ENCODE measurements at places on chromosomes 6 and 20.

GRCh38 chr6:14422917-14423316 is 305.3 kb downstream of the CD83 start:
- DNase-seq, result no peak

GRCh38 chr20:50427719-50428083 is 82.5 kb upstream of the PTPN1 start:
- DNase-seq, result no peak

DNA sequence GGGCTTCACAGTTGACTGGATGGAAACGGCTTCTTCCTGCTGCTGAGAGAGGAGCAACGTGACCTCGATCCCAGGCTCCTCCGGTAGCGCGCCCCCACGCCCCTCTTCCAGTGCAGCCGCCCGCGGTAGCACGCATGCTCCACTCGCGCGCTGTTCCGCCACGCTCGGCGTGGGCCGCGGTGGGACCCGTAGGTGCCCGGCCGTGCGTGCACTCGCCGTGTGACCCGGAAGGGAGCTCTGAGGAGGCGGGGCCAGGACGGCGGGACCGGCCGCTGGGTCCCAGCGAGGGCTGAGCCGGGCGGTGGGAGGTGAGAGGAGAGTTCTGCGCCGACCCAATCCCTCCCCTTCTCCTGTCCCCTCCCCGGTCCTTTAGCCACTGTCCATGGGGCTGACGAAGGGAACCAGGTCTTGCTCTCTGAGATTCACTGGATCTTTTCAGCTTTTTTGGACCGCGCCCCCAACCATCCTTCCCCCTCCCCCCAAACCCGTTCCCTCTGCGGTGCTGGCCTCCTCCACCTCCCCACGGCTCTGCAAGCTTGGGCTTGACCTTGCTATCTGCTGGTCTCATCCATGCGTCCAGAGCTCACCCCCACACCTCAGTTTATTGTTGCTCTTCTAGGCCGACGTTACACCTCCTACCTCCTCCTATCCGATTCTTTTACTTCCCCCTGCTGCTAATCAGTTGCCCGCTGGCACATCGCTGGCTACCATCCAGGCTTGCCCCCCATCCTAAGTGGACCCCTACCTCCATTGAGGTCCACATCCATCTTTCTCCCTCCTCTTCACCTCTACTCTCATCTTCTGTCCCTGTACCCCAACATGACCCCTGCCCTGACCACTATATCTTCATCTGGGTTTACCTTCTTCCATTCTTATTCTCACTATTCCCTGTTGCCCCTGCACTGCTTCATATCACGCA is at the start of gene CUL9:
Gene CUL9 (plus strand): TSS at position 255 of the 919 bp plus-strand sequence. CDS start 2,115 bp downstream, outside the sequence.
- DNase-seq, result peak; percentile 81

DNA sequence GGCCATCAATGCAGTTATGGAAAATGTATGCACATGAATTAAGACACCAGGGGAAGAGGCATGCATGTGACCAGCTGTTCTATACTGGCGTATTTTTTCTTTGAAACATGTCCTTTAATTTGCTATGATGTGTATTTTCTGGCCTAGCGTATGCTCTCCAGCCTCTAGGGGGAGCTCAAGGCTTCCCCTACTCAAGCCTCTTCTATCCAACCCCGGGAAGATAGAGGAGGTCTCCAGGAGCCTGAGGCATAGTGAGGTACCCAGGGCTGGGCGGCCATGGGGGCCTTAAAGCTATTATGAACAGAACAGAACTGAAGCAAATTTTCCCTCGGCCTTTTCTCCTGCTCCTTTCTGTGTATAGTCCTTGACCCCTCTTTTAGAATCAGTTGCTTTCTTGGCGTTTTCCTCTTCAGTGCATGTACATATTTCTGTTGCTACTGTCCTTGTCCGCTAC is 528.9 kb downstream of the MAFB start:
- DNase-seq, result no peak

- no peak for DNase-seq
These were observed 236.8 kb upstream of the RREB1 start for GRCh38 chr6:6870921-6871320.

GRCh38 chr6:91608428-91608827 is 1021.6 kb upstream of the MAP3K7 start:
- DNase-seq, result no peak

All from G401 (cell line).